ENCODE measurements at places on chromosomes 2 and 18.
A peak's percentile ranks its signal among the peaks of the same experiment; 100 is the strongest.

DNA sequence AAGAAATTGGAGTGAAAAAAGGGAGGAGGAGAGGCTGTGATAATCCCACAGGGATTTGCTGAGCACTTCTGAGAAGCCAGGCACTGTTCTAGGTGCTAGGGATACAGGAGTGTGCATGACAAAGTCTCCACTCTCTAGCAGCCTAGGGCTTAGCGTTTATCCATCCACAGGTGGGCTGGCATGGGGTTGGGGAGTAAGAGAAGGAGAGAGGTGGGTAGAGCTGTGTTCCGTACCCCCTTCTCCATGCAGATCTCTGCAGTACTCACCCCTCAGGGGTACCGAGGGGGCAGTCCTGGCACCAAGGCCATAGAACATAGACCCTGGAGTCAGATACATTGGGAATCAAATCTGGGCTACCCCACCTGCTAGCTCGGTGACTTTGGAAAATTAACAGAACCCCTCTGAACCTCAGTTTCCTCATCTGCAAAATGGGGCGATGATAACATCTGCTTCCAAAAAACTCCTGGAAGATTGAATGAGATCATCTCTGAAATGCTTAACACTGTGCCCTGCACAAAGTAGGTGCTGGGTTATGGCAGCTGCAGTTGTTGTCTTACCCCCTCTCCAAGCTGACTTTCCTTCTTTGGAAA is 18.6 kb downstream of the FOSL2 start:
- no peak for DNase-seq

- no peak for DNase-seq
Observed at GRCh38 chr18:52617931-52618330, 277.9 kb downstream of the DCC start.

DNA sequence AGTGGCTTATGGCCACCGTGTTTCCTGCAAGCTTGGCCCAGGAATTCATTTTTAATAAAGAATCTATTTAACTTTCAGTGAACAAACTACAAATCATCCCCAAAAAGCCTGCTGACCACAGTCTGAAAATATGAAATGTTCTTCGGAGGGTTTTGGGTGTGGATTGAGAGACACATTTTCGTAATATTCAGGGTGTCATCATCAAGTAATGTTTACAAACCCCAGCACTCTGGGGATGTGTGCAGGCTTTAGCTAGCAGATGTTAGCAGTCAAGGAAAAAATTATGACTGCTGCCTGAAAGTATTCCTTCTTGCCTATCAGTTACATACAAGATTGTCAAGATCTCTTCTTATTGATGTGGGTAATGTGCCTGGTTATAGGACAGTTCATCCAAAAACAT is 143.9 kb upstream of the FN1 start:
- peak; percentile 42 for DNase-seq

DNA sequence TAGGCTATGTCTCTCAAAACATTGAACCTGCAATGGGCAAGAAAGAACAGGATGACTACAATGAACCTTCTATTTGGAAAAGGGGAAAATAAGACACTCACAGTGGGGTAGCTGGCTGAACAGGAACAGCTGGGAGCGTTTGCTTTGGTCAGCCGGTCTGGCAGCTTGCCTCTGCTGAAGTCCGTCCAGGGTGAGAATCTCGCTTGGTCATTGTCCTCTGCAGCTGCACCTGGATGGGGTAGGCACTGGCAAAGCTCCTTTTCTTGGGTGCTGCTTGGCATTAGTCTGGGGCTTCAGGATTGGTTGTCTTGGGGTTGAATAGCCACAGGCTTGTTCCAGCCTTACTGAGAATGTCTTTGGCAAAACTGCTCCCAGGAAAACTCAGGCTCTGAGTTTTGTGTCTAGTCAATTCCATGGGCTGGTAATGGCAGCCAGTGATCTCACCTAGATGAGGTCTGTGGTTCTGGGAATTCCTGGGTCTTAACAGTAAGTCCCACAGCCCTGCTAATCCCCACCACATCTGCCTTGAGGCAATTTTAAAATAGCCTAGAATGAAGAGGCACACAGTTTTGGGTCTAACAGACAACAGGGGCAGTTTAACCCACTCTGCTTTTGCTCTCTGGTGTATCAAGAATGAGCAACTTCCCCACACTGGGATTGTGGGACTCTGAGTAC is 13.4 kb downstream of the NEDD4L start:
- no peak for DNase-seq

DNA sequence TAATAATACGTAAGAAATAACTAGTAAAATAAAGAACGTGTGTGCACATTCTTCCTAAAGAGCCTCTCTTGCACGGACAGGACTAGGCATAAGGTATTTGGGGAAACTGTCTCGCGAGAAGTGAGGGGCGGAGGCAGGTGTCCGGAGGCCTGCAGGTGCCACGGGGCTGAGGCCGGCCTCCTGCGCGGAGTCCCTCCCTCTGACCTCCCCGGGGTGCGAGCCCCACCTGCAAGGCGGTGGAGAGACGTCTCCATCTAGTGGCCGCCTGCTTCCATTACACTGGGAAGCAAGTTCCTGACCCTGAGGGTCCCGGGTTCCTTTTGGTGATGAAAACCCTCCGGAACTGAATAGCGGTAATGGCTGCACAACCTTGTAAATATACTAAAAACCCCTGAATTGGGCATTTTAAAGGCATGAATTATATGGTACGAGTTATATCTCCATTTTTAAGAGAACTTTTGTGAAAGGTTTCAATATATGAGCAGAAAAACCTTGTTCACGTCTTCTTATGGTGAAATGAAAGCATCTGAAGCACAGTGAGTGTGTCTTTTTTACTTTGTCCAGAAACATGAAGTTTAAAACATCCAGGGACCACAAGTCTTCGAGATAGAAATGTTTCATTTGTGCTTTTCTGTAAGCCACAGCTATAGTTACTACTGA is 35.5 kb upstream of the CTDP1 start:
- peak; percentile 33 for DNase-seq

- DNase-seq = no peak
Observed at GRCh38 chr18:37450434-37451132, 115.0 kb downstream of the CELF4 start.

DNA sequence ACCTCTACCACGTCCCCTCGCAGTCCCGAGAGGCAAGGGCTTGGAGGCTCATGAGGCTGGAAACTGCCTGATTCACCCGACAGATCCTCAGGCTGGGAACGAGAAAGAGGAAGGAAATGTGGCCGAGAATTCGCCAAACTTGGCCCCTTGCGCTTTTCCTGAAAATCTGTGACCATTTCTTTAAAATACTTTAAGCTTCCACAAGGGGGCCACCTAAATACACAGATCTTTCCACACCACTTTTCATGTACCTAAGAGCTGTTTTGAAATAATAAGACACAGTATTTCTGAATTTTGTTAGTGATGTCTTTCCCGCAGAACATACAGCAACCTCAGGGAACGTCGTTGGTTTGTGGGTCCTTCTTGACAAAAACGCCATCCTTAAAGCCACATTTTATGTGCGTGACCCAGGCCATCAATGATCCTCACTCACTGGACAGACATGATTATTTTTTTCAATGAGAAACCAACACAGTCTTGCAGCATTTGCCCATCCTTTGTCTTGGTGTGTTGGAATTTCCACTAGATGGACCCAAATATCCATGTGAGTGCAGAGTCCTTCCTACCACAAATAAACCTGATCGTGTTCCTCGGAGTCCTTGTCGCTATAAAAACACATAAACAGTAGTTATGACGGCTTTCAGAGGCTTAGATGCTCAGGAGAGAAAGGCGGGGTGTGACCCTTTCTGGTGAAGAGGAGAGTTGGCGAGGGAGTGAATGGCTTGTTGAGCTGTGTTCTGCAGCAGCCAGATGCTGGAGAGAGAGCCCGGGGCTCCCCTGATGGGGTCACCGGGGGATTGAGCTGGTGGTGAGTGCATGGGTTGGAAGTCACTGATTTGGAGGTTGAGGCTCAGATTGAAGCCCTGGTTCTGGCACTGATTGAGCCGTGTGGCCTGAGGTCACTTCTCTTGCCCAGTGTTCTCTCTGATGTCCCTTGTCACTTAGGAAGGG is 25.0 kb downstream of the DCDC2C start:
- no peak for DNase-seq
